HS-5 (cell line): ENCODE measurements at places on chromosomes 3 and 15.
A peak's percentile ranks its signal among the peaks of the same experiment; 100 is the strongest.

GRCh38 chr3:171328419-171329082, 131.7 kb downstream of the TNIK start:
- DNase-seq, result no peak

GRCh38 chr3:45712434-45713110, 23.4 kb downstream of the SACM1L start:
- DNase-seq, result no peak

- DNase-seq, result peak; percentile 16
These were observed 765.3 kb downstream of the TBL1XR1 start for GRCh38 chr3:176431991-176432390.

GRCh38 chr3:113535898-113536297, 3.5 kb downstream of the SIDT1 start:
- DNase-seq, result no peak

DNA sequence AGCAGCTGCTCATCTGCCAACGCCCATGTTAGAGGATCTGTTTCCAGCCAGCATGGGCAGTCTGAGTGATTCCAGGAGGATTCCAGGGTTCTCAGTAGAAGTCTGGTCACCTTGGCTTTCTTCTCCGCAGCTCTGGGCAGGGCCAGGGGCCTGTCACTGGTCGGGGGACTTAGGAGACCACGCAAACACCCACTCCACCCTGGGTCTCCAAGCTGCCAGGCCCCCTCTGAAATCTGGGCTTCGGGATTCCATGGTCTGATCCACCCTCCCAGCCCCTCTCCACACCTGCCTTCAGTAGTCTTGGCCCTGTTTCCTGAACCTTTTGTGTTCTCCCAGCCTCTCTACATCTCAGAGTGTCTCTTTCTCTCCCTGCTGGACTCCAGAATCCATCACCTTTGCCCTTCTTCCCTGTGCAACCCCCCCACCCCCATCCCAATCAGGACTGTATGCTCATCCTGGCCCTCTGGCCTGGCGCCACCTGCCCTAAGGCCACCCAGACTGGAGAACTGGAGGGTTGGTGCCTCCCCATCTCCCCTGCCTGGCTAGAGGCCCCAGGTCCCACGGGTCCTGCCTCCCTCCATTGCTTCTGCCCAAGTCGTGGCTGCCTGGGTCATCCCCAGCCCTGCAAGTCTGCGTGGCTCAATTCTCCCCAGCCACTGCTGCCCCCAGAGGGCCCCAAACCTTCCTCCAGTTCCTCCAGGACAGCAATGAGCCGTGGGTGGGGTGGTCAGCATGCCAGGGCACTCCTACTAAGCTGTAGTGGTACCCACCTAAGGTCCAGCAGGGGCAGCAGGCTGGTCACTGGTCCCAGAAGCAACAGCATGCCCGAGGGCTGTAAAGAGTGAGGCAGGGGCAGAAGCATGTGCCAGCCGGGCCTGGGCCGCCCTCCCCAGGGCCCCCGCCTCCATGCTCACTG, 102.8 kb downstream of the TBC1D2B start:
- no peak for DNase-seq

GRCh38 chr3:33768578-33769330, 29.7 kb upstream of the PDCD6IP start:
- no peak for DNase-seq

- no peak for DNase-seq
These were observed 312.8 kb downstream of the ZPLD1 start for GRCh38 chr3:102747611-102748010.

- no peak for DNase-seq
These were observed 132.8 kb upstream of the ICE2 start for GRCh38 chr15:60611592-60612346.

DNA sequence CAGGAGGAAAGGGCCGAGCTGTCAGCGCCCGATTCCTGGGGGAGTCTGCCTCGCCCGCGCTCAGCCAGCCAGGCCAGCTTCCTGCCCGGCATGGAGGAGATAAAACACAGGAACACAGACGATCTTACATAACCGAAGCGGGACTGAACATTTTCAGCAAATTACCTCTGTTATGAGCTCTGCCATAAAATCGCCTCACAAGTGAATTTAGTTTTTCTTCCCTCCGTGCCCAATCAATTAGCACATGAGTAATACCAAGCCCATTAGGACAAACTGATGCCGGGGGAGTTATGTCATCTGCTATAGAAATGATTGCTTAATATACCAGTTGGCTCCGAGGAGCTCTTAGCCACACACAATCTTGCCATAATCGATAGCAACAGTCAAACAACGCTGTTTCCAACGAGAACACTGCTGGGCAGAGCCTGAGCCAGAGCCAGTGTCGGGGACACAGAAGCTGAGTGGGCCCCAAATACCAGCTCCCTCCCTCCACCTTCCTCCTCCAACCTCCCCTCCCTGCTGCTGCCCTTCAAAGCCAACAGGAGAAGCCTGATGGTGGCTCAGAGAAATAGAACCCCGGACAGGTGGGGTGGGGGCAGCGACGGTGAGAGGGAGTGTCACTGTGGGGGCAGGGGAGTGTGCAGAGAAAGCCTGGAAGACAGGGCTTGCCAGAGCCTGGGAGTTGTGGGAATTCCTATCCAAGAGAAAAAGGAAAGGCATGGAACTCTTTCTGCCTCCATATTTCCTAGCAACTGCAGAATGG, 279.4 kb upstream of the TLE3 start:
- DNase-seq, result peak; percentile 18

GRCh38 chr3:194685718-194686413, at the start of gene FAM43A:
FAM43A (plus strand) TSS chr3:194685883; CDS start chr3:194686827, 944 bp downstream.
- peak; percentile 82 for DNase-seq

DNA sequence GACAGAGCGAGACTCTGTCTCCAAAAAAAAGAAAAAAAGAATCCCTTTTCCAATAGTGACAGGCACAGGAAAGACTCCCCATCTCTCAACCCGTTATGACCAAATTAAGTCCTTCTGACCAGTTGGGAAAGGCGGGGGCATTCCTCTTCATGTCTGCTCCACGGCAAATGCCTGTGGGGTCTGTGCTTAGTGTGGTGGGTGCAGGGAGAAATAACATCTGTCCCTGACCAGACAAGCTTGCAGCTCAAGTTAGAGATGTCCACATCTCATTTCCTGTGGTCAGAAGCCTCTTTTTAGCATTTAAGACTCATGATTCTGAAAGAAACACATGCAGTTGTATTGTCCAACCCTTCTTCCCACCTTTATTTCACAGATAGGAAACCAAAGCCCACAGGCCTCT, 16.2 kb downstream of the PLA1A start:
- DNase-seq, result no peak

GRCh38 chr3:126352476-126353454, 4.4 kb downstream of the KLF15 start:
- peak; percentile 8 for DNase-seq

DNA sequence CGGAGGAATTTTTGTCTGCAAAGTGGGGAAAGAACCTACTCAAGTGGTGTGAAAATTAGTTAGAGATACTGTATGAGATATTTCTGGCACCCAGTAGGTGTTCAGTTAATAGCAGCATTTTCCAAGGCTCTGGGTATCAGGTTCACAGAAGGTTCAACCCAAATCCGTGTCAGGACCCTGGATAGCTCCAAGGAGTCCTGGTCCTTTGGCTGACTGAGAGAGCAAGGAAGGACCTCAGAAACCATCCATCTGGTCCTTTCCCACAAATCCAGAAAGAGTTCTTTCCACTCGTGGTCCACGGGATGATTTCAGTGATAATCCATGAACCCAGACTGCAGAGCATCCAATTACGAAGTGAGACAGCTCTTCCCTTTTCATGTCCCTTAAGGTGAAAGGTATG, 51.4 kb downstream of the SLC6A11 start:
- no peak for DNase-seq

- DNase-seq, result no peak
These were observed 35.6 kb upstream of the DYNC1LI1 start for GRCh38 chr3:32606277-32606676.

- DNase-seq, result no peak
These were observed 51.8 kb upstream of the PLXND1 start for GRCh38 chr3:129658110-129658843.

DNA sequence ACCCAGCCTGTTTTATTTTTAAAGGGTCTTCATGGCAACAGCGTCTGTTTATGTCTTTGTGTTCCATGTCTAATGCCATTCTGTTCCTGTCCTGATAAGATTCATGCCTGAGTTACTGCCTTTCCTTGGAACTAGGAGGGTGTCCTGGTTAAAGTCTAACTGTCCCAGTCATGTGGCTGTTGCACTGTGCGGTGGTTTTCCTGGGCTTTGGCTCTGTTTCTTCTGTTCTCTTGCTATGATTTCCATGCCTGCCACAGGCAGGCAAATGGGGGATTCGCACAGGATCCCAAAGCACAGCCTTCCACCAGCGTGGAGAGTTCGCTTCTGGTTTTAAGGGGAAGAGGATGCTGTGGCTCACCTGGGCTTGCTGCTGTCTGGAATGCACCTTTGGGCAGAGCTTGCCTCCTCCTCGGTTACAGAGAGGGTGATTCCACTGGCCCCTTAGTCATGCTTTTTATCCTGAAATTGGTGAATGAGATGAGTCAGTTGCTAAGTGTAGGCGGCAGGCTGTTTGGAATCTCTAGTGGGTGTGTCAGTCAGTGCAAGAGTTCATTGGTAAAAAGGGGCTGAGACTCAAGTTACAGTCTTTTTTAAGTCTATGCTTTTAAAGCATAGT, 86.8 kb downstream of the CCK start:
- peak; percentile 76 for DNase-seq

DNA sequence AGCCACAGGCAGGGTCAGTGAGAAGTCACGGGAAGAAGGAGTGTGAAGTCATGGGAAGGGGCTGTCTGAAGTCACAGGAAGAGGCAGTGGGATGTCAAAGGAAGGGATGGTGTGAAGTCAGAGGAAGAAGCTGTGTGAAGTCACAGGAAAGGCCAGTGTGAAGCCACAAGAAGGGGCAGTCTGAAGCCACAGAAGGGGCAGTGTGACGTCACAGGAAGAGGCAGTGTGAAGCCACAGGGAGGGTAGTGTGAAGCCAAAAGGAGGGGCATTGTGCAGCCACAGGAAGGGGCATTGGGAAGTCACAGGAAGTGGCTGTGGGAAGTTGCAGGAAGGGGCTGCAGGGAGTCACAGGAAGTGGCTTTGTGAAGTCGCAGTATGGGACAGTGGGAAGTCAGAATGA, 35.1 kb downstream of the GASK1A start:
- no peak for DNase-seq

DNA sequence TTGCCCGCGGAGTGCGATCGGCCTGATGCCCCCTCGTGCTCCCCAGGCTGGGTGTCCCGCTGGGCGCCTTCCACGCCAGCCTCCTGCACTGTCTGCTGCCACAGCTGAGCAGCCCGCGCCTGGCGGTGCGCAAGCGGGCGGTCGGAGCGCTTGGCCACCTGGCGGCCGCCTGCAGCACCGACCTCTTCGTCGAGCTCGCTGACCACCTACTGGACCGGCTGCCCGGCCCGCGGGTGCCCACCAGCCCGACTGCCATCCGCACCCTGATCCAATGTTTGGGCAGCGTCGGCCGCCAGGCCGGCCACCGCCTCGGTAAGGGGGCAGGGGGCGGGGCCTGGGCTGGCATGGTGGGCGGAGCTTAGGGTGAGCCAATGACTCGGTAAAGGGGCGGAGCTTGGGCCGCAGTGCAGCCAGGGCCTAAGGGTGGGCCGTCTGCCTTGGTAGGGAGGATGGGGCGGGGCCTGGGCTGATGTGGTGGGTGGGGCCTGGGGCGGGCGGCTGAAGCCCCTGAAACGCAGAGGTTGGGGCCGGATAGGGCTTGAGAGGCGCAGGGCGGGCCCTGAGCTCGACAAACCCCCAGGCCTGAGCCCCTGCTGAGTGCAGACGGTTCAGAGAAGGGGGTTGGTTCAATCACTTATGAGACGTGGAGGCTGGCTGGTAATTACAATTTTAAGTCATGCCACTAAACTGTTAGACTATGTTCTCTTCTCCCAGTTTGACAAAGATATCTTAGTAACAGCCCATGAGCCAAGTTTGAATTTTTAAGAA, 13.7 kb downstream of the CAND2 start:
- DNase-seq, result peak; percentile 53

- peak; percentile 83 for DNase-seq
These were observed 29.6 kb downstream of the CHAC1 start for GRCh38 chr15:40982855-40983254.

GRCh38 chr3:140816372-140817195, 125.1 kb upstream of the SLC25A36 start:
- DNase-seq, result no peak

DNA sequence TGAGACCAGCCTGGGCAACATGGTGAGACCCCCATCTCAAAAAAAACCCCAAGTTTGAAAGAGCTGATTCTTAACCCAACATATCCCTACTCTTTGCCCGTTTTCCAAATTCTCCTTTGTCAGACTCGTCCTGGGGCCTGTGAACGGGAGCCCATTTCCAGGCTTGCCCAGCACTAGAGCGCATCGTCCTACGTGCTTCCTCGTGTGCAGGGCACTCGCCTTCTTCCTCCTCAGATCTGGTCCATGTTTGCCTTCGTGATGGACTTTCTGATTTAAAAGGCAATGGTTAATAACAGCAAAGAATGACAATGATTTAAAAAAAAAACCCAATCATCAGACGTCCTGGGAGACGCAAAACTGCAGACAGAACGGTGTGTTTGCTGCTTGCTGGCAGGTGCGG, 10.1 kb downstream of the MELTF start:
- DNase-seq, result no peak

- DNase-seq, result no peak
These were observed 43.8 kb downstream of the HRH1 start for GRCh38 chr3:11198070-11198469.

GRCh38 chr15:70505411-70505919, 257.9 kb downstream of the UACA start:
- no peak for DNase-seq

DNA sequence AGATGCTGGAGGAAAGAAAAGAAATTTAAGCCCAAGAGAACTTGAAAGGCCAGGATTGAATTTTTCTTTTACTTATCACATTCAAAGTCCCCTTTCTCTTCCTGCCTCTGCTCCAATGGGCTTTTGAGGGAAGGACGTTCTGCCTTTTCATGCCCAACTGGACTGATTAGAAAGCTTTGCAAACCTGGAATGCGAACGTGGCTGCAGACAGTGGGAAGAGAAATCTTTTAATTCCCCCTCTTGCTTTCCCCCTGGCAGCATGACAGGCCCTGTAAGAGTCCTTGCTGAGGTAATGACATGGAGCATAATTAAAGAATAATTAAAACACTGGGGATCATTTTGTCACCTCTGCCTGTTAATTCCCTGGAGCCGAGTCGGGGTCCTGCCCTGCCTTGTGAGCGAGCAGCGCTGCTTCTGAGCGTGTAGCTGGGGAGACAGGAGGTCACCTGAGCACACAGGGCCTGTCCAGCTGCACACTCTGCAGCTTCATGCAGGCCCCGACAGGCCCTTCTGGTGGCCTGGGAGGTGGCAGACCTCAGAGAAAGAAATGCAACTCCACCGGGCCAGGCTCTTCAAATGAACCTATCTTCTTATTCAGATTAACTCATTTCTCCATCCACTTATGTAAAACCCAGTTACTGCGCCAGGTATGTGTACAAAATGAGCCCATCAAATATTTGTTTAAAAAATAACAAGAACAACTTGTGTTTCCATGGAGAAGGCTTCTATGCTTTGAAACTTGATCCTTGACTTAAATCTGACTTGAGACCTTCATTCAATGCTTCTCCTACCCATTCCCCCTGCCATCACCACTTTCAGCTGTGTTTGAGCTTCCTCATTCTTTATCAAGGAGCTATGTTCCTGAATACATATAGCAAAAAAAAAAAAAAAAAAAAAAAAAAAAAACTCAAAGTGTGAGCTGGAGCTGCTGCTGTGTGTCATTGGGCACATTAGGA, 628.2 kb upstream of the CFAP20DC start:
- DNase-seq, result no peak

- DNase-seq, result no peak
These were observed 17.0 kb downstream of the THAP10 start for GRCh38 chr15:70875001-70875782.

- DNase-seq, result no peak
These were observed 23.7 kb downstream of the STAG1 start for GRCh38 chr3:136728473-136728872.

GRCh38 chr3:106965307-106965706, 411.9 kb upstream of the CCDC54 start:
- no peak for DNase-seq

GRCh38 chr15:59315914-59316451, 56.7 kb downstream of the MYO1E start:
- no peak for DNase-seq
